Activated gamma-delta T cell treated with Interleukin-2 at 50 U/mL for 16 hours (primary cell): ENCODE measurements at places on chromosomes 1 and 21.

- no peak for DNase-seq
Measured at GRCh38 chr1:2322065-2322571, 69.2 kb downstream of the MORN1 start.

- no peak for DNase-seq
Measured at GRCh38 chr21:14869984-14870852, 194.6 kb downstream of the NRIP1 start.

DNA sequence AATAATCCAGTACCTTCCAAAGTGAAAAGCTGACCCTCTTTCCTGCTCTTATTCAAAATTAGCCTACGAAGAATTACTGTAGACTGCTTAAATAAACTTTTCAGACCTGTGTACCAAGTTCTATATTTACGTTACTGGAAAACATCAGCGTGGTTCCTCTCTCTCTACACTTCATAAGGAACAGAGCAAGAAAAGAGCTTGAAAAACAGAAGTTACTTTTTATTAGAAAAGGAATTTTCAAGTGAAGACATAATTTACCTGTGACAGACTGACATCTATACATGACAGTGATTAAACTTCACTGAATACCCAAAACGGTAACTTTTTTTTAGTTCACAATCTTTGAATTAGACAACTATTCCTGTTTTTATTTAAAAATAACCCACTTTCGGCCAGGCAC lies 2.7 kb downstream of the ENAH start:
- no peak for DNase-seq

DNA sequence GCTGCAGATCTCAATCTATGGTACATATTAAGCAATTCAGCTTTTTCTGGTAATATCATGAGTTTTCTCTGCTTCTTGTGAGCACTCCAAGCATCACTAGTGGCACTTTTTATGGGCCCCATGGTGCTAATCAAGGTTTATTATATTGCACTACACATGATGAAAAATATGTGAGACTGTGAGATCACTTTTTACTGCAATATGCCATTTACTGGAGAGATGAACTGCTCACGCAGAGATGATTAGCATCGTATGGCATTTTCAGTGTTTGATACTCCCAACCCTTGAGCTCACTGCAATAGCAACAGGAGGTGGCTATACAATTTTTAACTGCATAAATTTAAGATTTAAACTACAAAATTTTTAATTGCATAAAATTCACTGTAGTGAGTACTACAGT lies 8.7 kb upstream of the KCNK1 start:
- no peak for DNase-seq

DNA sequence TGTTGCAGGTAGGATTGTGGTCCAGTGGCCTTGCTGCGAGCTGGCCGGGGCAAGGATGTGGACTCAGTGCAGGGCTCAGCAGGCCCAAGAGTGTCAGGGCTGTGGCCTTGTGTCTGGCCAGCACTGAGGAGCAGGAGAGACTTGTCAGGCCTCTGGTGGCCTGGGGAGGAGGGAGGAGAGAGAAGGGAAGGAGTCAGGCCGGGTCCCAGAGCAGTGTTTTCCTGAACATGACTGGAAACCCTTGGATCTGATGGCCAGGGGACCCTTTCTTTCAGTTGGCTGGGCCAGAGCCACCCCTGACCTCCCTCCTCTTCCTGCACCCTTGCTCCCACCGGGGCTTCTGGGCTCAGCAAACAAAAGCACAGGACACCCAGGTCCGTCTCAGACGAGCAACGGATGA lies 5.1 kb downstream of the IBA57 start:
- DNase-seq = no peak

DNA sequence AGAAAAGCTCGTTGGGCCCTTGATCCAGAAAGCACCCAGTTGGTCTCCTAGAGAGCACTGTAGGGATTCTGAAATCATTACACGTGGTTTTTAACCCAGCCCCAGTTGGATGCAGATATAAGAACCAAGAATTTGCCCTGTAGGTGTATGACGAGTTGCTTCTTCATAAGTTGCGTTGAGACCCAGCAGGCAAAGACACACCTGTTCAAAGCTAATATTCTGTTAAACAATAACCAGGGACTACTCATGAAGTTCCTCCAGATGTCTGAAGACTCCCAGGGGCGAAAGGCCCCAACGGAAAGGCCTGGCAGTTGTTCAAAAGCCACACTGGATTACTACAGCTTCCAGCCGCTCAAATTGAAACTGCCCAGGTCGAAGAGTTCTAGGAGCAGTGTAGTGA lies 88.6 kb upstream of the HNRNPU start:
- DNase-seq = no peak

GRCh38 chr1:13930151-13930550 lies 230.2 kb downstream of the PRDM2 start:
- no peak for DNase-seq

DNA sequence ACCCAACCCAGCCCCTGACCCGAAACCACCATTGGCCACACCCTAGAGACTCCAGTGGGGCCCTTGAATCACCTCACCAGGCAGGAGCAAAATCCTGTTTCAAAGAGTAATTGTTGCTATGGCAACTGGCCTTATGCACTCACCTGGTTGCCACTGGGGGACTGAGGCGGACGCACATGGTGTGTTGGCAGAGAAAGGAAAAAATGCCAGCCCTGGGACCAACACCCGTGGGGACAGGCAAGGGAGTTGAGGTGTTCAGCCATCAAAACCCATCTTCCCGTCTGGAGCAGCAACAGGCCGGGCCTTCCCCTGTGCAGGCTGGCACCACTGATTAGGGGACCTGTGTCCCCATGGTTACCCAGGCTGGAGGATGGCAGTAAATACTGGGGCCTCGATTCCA lies 395.8 kb upstream of the VAMP3 start:
- no peak for DNase-seq

DNA sequence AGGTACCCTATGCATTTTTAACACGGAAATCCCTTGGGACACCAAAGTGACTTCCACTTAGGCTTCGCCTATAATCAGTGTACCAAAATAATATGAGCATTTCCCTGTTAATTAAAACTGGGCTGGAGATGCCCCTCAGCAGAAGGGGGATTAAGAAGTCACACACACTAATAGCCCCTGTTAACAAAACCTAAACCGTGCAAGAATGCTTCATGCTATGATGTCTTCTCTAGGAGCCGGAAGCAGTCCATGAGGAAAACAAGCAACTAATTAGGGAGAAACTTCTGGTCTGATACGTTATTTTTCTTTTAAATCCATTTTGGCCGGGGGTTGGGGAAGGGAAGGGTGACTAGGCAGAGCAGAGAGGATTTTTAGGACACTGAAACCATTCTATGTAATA lies 123.4 kb downstream of the ESRRG start:
- DNase-seq = no peak

GRCh38 chr1:243465738-243466137 lies 209.9 kb downstream of the SDCCAG8 start:
- no peak for DNase-seq

- DNase-seq = no peak
Measured at GRCh38 chr1:31238612-31238985, 1.1 kb downstream of the NKAIN1 start.

DNA sequence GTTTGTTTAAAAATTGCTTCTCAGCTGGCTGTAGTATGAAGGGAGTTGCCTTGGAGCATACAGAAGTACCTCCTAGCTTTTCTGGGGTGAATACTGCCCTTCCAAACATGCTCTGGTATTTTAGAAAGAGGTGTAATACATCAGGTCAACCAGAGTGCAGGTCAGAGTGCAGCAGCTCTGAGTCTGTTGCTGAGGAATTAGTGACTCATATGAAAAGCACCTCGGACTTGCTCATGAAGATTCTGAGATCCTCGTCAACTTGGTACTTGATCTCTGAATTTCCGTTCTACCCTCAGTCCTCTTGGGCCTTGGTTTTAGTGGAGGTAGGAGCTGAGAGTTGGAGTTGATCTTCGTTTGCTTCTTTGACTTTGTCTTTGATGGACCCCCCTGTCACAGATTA lies 67.3 kb downstream of the NOS1AP start:
- DNase-seq = no peak

DNA sequence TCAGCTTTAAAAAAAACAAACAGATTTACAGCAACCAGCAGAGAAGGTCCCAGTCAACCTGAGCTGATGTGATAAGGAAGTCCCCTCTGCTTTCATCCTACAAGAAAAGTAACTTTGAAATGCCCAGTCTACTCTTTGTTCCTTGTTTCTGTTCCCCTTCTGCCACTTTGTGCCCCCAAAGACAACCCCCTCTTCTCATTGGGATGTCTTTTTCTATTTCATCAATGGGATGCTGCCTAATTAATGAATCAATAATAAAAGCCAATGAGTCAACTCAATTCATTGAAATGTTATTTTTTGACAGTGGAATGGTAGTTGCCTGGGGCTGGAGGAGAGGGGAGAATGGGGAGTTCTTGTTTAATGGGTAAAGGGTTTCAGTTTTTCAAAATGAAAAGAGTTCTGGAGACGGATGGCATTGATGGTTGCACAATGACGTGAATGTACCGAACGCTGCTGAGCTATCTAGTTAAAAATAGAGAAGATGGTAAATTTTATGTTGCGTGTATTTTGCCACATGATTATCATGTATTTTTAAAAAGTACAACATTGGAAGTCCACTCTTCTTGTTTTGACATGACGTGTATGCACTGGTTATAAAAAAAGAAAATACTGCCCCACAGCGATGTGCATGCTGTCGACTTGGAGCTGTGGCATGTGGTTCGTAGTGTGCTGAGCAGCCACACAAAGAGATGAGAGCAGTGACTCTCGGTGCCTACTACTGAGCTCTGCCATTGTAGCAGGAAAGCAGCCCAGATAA lies 22.4 kb upstream of the PADI2 start:
- no peak for DNase-seq

- no peak for DNase-seq
Measured at GRCh38 chr1:36253161-36253862, 29.1 kb downstream of the THRAP3 start.

- DNase-seq = no peak
Measured at GRCh38 chr1:32886828-32887414, 630 bp downstream of the HPCA start.

GRCh38 chr1:14677292-14677971 lies 78.9 kb downstream of the KAZN start:
- DNase-seq = no peak

- no peak for DNase-seq
Measured at GRCh38 chr1:24872061-24872850, 57.8 kb downstream of the RUNX3 start.

DNA sequence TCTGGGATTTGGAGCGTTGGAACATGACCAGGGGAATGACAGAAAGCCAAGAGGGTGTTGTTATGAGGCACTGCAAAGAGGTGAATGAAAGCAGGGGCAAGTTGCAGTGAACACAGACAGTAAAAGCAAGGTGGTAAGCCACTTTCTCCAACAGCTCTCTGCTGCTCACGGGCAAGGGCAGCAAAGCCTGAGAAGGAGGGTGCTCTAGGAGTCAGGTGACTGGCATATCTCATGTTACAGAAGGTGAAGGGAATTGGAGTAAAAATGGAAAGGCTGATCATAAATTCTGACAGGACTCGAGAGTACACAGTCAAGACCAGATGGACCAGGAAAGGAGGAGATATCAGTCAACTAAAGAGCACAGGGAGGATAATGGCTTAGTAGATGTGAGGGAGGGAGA lies 14.5 kb downstream of the VAV3 start:
- DNase-seq = no peak

DNA sequence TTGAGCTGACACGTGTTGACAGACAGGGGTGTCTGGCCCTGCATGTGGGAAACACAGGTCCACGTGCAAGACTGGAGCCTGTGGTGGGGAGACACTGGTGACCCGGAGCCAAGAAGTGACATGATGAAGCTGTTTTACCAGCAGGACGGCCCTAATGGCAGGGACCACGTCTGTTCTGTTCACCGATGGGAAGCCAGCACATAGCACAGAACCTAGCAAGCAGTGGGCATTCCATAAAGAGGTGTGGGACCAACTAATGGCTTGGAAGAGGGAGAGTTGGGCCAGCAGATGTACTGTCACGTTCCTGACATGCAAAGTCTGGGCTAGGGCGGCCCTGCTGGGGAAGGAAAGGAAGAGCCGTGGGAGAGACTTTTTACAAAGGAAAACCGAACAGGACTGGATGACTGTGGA lies 15.3 kb downstream of the NAV1 start:
- no peak for DNase-seq

DNA sequence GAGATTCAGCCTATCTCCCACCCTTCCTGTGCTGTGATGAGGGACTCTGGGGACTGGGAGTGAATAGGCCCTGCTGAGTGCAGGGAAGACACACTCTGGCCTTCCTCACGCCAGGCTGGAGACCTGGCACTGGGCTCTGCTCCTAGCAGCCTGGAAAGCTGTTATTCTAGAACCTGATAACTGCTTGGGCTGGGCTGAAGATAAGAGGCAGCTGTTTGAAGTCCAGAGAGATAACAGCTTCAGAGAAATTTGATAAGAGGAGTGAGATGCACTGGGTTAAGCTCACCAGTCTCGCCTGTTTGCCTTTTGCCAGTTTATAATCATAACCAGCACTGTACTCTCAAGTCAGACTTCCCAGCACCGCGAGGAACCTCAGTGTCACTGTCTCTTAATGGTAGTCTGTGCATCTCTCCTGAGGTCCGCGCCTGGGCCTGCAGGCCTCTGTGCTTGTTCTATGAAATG lies 46.6 kb upstream of the GPR37L1 start:
- no peak for DNase-seq

DNA sequence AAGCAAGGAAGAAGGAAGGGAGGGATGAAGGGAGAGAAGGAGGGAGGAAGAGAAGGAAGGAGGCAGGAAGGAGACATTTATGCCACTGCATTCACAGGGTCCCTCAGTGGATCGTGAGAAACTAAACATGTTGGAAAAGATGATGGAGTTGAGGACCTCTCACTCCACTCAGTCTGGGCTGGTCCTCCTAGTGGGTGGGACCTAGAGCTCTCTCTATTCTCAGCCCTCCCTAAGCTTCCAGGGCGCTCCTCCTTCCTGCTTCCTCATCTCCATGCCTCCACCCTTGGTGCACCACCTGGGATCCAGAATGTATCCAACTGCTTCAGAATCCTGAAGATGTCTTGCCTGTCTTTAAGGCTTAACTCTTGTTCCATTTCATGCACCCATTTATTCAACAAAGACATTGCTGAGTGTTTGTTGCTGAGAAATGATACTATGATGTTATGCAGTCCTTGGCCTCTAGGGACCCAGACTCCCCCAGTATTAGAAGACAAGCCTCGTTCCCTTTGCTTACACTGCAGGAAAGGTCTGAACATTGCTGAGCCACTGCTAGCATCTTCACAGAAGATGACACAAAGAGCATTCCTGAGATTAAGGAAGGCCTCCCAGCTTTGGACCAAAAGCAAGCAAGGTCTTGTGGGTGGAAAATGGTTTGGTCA lies 88.5 kb downstream of the BEND5 start:
- DNase-seq = no peak

DNA sequence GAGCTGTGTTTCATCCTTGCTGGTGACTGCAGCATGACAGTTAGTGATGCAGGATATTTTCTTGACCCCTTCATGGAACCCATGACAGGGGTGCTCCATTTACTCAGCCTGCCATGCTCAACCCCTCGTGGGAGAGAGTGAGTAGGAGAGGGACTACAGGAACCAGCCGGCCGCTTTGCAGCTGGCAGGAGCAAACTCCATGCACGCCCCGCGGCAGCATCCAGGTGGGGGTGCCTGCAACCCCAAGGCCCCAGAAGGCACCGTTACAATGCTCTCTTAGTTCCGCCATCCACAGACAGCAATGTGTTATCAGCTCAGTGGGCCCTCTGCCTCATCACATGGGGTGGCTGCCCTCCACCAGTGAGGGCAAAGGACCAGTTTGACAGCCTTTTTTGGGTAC lies 135.1 kb downstream of the SLC35F3 start:
- no peak for DNase-seq

- no peak for DNase-seq
Measured at GRCh38 chr1:156200044-156200443, 6.1 kb downstream of the SLC25A44 start.

GRCh38 chr1:99849413-99849743 lies 783 bp upstream of the AGL start:
- no peak for DNase-seq
